ENCODE measurements at places on chromosomes 12 and 14.

DNA sequence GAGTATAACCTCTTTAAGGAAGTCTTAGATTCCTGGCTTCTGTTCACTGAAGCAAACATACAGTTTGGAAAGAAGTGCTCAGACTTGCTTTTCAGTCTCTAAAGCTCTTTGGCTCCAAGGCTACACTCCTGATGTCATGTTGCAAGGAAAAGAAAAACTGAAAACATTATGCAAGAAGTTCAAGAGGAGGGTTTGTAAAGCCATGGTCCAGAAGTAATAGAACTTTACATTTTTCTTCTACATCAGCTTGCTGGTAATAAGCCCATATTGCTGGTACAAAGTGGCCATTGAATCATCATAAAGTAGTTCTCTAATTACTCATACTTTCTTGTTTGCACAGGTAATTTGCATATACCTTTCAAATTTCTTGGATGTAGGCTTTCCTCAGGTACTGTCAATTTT, 83.6 kb downstream of the BBS10 start:
- H3K4me3 ChIP-seq: no peak overlapping the region
- H3K27me3 ChIP-seq: no peaks in the 10 kb centered on the region
- no peak overlapping the region for H3K27ac ChIP-seq
- DNase-seq: no peak

- no peak overlapping the region for H3K4me3 ChIP-seq
- H3K36me3 ChIP-seq: no peaks in the 10 kb centered on the region
- H3K27ac ChIP-seq: no peak overlapping the region
Measured at GRCh38 chr12:127143020-127143419, 1124.0 kb upstream of the TMEM132C start.

DNA sequence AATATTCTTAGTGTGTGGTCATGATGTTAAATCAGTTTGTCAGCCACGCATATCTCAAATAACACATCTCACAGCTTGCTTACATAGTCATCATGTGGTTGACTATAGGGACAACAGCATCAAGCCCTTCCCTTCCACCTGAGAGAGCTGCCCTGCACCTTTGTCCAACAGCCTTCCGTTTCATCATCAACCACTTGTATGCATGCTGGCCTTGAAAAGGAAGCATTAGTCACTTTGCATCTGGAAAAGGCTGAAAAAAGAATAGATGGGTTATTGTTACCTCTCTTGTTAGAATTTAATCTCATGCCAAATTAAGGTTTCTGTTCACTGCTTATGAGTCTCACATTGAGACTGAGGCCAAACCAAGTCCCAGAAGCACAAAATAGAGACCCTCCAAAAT, 1586.5 kb upstream of the SEL1L start:
- no peaks in the 10 kb centered on the region for H3K27me3 ChIP-seq
- no peak overlapping the region for H3K27ac ChIP-seq
- no peak overlapping the region for H3K4me3 ChIP-seq
- H3K4me1 ChIP-seq: no peaks in the 10 kb centered on the region

DNA sequence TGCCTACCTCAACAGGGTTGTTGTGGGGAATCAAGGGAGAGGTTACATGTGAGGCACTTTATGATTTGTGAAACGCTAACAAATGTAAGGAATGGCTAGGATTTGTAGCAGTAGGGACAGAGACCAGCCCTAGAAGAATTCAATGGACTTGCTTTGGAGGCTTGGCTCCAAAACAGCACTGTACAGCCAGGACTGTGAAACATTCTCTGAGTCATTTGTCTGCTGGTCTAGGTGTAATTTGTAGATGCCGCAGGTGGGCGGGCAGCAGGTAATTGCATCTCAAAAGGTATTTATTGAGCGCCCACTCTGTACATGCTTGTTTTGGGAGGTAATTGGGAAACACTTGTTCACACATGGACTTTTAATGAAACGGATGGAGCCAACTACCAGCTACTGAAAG, 11.4 kb downstream of the SLC7A8 start:
- H3K4me1 ChIP-seq: peaks cover 8% of the 10 kb centered on the region
- no peak for DNase-seq
- H3K27ac ChIP-seq: no peak overlapping the region
- peaks cover 3% of the 10 kb centered on the region for H3K27me3 ChIP-seq

DNA sequence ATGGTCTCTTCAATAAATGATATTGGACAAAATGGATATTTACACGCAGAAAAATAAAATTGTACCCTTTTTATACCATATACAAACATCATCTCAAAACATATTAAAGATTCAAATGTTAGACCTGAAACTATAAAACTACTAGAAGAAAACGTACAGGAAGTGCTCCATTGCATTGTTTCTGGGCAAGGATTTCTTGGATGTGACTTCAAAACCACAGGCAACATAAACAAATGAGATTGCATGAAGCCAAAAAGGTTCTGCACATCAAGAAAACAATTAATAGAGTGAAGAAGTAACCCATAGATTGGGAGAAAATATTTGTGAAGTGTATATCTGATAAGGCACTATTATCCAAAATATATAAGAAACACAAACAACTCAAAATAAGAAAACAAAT, 812.4 kb downstream of the NRXN3 start:
- DNase-seq: no peak
- H3K4me3 ChIP-seq: no peak overlapping the region
- H3K27me3 ChIP-seq: no peaks in the 10 kb centered on the region
- H3K4me1 ChIP-seq: no peaks in the 10 kb centered on the region
- no peaks in the 10 kb centered on the region for H3K36me3 ChIP-seq
- H3K27ac ChIP-seq: no peak overlapping the region

DNA sequence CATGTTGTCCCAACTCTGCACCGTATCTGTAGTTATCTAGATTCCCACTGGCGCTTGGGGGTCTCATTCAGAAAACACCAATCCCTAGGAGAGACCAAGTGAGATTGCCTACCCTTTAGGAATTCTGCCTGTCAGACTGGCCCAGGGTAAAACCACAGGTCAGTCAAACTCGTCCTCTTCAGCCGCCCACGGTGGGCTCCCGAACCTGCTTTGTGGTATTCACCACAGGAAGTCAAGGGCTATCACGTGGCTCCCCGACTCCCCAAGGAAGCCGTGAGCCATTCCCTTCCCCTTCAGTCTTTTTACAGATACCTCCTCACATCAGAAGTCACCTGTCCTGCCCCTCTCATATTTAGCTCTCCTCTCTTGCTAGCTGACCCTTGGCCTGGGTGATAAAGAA, 159.9 kb downstream of the EGLN3 start:
- DNase-seq: no peak
- H3K27me3 ChIP-seq: peaks cover 5% of the 10 kb centered on the region
- no peak overlapping the region for H3K27ac ChIP-seq
- no peaks in the 10 kb centered on the region for H3K36me3 ChIP-seq
- H3K4me3 ChIP-seq: no peak overlapping the region
- peaks cover 6% of the 10 kb centered on the region for H3K4me1 ChIP-seq

DNA sequence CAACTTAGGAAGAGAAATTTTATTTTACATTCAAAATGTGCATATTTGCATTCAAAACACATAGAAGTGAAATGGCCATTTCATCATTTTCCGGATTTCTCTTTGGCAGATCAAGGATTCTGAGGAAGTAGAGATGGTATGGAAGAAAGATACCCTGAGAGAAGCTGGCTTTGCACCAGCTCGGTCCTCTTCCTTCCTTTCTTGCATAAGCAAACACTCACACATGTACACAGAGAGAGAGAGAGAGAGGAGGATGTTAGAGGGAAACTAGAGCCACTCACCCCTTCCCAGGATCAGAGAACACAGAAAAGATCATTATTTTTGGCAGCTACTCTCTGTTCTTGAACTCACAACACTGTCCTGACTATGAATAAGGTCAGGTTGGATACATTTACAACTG, 15.6 kb upstream of the PLEKHD1 start:
- H3K27ac ChIP-seq: no peak overlapping the region
- H3K27me3 ChIP-seq: no peaks in the 10 kb centered on the region
- DNase-seq: no peak
- H3K4me3 ChIP-seq: no peak overlapping the region

GRCh38 chr14:51507906-51508511, 143.7 kb upstream of the FRMD6 start:
- H3K4me1 ChIP-seq: no peaks in the 10 kb centered on the region
- DNase-seq: no peak
- no peaks in the 10 kb centered on the region for H3K36me3 ChIP-seq
- no peak overlapping the region for H3K4me3 ChIP-seq

DNA sequence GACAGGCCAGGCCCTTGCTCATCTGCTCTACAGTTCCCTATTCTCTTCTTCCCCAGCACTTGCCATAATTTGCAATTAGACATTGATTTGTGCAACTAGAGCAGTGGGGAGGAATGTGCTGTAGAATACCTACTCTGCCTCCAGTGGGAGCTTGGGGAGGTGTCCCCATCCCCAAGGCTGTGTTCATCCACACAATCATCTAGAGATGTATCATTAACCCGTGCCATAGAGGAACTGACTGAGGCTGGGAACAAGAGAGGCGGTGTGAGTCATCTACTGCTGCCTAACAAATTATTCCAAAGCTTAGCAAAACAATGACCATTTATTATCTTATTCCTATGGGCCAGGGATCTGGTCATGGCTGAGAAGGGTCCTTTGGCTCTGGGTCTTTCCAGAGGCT, 5.1 kb upstream of the OTUB2 start:
- H3K4me3 ChIP-seq: no peak overlapping the region
- H3K27ac ChIP-seq: no peak overlapping the region
- no peaks in the 10 kb centered on the region for H3K27me3 ChIP-seq
- no peak for DNase-seq
- peaks cover 24% of the 10 kb centered on the region for H3K4me1 ChIP-seq
- no peaks in the 10 kb centered on the region for H3K36me3 ChIP-seq

GRCh38 chr12:96981911-96982310, 74.9 kb downstream of the NEDD1 start:
- H3K4me3 ChIP-seq: no peak overlapping the region
- H3K36me3 ChIP-seq: no peaks in the 10 kb centered on the region
- H3K27me3 ChIP-seq: no peaks in the 10 kb centered on the region
- H3K27ac ChIP-seq: no peak overlapping the region

DNA sequence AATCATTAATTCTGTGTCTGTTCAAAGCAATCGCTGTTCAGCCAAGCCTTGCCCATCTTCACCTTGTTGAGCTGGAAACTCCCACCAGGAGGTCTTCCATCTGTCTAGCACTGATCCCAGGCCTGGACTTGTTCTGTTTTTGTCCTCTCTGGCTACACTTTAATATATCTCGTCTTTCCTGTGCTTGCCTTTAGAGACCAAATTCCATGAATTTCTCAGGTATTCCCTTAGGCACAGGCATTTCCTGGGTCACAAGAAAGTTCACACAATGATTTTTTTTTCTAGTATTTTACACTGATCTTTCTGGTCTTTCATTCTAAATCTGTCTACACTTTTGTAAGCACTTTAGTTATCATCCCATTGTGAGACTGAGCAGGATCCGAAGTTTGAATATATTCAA, 116.4 kb upstream of the CCND2 start:
- no peaks in the 10 kb centered on the region for H3K36me3 ChIP-seq
- no peaks in the 10 kb centered on the region for H3K27me3 ChIP-seq
- no peak overlapping the region for H3K27ac ChIP-seq
- H3K4me3 ChIP-seq: no peak overlapping the region
- H3K4me1 ChIP-seq: peaks cover 36% of the 10 kb centered on the region
